ENCODE measurements at places on chromosomes 16 and 17.

DNA sequence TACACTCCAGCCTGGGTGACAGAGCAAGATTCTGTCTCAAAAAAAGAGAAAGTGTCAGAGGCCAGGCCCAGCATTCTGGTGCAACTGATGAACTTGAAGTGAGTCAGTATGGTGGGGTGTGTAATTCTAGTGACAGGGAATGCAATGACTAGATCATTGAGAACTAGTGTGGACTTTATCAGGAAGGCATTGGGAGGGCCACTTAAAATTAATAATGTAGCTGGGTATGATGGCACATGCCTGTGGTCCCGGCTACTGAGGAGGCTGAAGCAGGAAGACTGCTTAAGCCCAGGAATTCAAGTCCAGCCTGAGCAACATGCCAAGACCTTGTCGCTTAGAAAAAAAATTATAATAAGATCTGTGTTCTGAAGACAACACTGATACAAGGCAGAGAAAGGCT, 90.8 kb downstream of the STX8 start:
- no peak for DNase-seq

GRCh38 chr17:46833840-46834208, 15.3 kb upstream of the WNT3 start:
- DNase-seq, result no peak

DNA sequence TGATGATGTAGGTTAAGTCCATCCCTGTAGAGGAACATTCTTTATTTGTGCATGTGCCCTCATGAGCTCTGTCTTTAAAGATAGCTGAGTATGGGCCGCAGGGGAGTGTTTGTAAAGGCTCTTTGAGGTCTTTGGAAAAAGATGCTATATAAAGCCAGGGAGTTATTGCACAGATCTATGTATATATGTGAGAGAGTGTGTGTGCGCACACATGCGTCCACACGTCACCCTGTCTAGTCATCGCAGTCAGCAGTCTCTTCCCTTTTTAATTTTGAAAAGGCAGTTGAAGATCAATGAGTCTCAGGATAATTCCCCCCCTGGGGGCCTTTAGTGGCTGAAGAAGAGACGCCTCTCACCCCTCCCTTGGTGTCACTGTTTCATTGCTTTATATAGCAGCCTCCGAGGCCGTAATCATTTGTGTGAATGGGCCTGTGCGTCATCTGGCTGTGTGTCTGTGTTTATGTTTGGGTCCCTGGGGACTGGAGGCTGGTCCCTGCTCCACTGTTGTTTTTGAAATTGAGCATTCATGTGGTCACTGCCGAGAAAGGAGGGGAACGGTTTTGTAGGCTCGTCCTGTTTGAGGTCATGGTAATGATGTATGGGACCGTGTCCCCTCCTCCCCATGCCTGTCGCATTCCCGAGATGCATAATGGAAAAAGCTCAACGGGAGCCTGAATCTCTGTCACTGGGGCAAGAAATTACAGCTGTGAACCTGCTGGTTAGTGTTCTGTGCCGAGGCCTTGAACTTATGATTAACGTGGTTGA, 143.9 kb downstream of the SNX29 start:
- no peak for DNase-seq

DNA sequence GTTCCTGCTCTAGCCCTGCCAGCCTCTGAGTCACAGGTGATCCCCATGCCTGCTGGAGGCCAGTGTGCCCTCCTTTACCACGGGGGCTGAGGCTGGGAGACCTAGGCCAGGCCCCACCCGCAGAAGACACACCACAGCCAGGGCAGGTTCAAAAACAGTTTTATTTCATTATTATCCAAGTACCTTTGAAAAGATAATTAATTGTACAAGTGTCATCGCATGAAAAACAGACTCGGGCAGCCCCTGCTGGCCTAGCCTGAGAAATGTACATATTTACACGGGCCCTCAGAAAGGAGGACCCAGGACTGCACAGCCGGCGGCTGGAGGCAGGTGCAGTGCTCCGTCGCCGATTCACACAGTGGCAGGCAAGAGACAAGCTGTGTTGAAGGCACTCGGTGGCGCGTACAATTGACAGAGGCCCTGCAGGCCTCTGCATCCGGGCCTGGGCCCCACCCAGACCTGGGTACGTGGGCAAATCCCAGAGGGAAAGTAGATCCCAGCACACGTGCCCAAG, 4.4 kb downstream of the PDIA2 start:
- no peak for DNase-seq

DNA sequence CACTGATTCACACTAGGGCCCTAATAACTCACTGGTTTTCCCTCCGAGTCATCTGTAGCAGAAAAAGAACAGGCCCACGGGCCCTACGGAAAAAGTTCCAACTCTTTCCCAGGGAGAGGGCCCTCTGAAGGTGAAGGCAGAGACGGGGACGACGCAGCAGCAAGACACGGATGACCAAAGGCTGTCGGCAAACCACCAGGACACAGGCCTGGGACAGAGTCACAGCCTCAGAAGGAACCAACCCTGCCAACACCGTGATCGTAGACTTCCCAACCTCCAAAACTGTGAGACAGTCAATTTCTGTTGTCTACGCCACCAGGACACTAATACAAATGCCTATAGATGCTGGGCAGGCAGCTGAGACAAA, 5.2 kb upstream of the SPHK1 start:
- no peak for DNase-seq
